ENCODE measurements at places on chromosomes 7 and 10.

DNA sequence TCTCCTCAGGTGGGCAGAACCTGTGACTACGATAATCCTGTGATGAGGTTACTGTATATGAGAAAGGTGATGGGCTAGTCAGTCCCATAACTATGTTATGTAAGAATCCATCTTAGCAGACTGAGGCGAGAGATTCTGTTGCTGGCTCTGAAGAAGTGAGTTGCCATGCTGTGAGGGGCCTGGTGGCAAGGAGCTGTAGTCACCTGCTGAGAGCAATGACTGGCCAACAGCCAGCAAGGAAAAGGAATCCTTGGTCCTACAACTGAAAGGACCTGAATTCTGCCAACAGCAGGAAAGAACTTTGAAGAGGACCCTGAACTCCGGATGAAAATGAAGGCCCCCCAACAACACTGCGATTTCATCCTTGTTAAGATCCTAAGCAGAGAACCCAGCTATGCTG lies 31.0 kb upstream of the DNAJB12 start:
- no peak for DNase-seq

GRCh38 chr7:142030848-142031247 lies 35.2 kb downstream of the MGAM start:
- DNase-seq = no peak

- no peak for DNase-seq
These were observed 9.2 kb upstream of the SVIL start for GRCh38 chr10:29643771-29644501.

GRCh38 chr7:20116869-20117268 lies 100.3 kb downstream of the MACC1 start:
- no peak for DNase-seq

GRCh38 chr10:110641256-110641655 lies 2.9 kb upstream of the RBM20 start:
- DNase-seq = no peak
